Left ventricle myocardium inferior (tissue), 1 donor: ENCODE measurements at places on chromosomes 12 and 14. TPM values are rescaled to one million over a fixed set of nuclear protein-coding genes. Genes with fewer than 3 reads are reported as not detected.

DNA sequence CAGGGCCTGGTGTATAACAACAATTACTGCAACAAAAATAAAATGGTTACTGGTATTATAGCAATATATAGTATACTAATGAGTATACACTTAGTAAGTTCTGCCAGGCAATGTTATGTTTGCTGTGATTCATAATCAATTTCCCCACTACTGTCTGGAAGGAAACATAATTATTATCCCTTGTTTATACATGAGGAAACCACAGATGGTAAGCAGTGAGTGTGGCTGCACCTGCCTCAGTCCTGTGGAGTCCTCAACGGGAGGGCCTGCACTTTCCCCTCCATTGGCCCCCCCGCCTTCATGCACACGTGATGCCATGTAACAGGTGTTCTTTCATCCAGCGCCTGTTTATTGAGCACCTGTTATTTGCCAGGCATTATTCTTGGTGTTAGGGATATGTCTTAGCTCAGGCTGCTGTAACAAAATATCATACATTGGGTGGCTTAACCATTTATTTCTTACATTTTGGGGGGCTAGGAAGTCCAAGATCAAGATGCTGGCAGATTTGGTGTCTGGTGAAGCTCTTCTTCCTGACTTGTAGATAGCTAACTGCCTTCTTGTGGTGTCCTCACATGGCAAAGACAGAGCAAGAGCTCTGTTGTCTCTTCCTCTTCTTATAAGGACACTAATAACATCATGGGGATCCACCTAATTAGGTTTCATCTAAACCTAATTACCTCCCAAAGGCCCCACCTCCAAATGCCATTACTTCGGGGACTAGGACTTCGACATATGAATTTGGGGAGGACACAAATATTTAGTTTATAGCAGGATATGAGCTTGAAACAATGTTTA is 59.5 kb upstream of the CHGA start:
- no peak for DNase-seq

- no peak for DNase-seq
Measured at GRCh38 chr12:64082116-64082515, 140.0 kb downstream of the KICS2 start.

- DNase-seq: no peak
Measured at GRCh38 chr12:9742661-9743060, 9.8 kb upstream of the CLECL1 start.

- no peak for DNase-seq
Measured at GRCh38 chr14:104515059-104515810, 64.3 kb upstream of the C14orf180 start.

DNA sequence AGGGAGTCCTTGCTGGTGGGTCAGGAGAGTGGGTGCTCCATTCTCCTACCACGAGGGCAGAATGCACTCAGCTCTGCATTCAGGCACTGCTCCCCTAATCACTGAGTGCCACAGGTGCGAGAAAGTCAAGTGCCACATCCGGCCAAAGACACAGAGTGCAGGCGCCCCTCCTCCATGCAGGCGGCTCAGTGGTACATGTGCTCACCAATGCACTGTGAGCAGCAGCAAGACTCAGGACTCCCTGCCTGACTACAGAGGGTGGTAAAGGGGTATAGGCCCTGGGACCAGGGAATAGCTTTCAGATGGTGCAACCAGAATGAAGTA is 32.9 kb downstream of the ZFYVE21 start:
- DNase-seq: no peak

DNA sequence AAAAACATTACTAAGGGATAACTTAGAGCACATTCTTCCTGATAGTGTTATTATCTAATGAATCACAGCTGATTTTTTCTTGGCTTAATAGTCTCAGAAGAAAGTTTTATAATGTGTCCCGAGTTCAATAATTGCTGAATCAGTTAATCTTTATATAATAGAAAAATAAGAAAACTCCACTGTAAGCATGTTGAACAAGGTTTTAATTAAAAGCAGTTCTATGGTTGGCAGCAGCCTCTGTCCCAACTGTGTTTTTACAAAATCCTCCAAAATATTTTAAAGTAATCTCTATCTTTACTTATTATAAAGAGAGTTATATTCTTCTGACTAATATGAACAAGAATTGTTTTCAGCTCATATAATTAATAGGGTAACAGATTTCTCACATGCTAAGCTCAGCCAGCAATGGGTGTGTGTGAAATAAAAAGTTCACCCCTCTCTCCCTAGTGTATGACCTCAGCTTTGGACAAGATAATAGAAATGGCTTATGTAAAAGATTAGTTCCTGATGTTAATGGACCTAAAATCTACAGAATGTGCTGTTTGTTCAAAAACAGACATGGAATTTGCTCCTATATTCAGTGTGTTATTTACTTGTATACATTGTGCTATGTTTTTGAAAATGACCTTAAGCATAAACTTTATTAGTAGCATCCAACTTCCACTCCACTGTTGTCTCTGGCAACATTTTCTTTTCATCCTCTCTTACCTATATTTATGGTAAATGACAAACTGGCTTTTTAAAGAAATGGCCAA is 67.1 kb upstream of the DCN start:
- no peak for DNase-seq

- DNase-seq: peak; percentile 57
Measured at GRCh38 chr14:75295061-75295461, 16.4 kb downstream of the FOS start.

DNA sequence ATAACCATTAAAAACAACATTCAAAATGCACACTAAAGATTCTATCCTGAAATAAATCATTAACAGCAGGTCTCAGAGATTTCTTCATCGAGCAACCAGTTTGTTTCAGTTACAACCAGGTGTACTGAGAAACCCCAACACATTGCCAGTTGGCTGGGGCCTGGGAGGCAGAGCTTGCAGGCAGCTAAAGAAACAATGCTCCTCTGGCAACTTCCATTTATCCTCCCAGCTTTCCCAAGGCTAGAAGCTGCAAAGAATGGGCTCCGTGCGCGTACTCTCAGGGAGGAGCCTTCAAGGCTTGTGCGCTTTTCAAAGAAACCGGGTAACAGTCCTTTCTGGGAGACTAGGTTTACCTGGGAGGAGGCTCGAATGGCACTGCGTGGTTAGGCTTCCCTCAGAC is 181.6 kb downstream of the MSRB3 start:
- no peak for DNase-seq

- no peak for DNase-seq
Measured at GRCh38 chr12:50581226-50582184, 76.7 kb downstream of the DIP2B start.

The ADGRD1 gene
- total RNA-seq: 99.5 TPM

DNA sequence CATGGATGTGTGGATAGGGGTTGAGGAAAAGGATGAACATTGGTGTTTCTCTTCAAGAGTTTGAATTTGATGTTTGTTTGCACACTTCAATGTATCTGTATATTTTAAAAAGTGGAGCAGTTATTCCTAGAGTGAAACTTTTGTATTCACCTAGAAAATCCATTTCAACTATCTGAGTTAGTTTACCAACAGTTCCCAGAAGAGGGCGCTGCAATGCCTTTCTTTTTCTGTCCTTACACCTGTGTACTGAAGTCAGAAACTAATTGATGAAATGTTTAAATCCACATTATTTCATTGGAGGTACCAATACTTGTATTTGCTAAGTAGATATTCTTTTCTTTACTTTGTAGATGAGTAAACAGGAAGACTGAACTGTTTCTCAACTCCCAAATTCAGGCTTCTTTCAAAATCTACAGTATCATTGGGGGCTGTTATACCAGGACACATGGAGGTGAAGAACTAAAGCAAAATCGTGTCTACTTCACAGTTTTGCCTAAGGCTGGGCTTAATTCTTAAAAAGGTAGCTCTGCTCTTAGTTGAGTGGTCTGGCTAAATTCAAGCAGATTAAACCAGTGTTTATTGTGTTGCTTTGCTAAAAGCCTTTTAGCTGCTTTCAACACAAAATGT is 26.6 kb upstream of the KLRB1 start:
- DNase-seq: no peak

- no peak for DNase-seq
Measured at GRCh38 chr12:69385038-69385437, 25.5 kb downstream of the YEATS4 start.

- no peak for DNase-seq
Measured at GRCh38 chr12:131012279-131013069, 58.8 kb downstream of the ADGRD1 start.

- no peak for DNase-seq
Measured at GRCh38 chr12:116520801-116521471, 38.2 kb upstream of the MAP1LC3B2 start.

The COX8C gene
- total RNA-seq: 1.3 TPM

- no peak for DNase-seq
Measured at GRCh38 chr14:64760146-64760755, 56.0 kb downstream of the PLEKHG3 start.

The SGPP1 gene
- 4.6 TPM for total RNA-seq

The EMP1 gene
- total RNA-seq: 90.5 TPM

The C14orf39 gene
- not detected for total RNA-seq

The BCL11B gene
- total RNA-seq: 0.11 TPM

The KLRK1 gene
- total RNA-seq: 0.36 TPM

The LRRC10 gene
- 43.8 TPM for total RNA-seq

DNA sequence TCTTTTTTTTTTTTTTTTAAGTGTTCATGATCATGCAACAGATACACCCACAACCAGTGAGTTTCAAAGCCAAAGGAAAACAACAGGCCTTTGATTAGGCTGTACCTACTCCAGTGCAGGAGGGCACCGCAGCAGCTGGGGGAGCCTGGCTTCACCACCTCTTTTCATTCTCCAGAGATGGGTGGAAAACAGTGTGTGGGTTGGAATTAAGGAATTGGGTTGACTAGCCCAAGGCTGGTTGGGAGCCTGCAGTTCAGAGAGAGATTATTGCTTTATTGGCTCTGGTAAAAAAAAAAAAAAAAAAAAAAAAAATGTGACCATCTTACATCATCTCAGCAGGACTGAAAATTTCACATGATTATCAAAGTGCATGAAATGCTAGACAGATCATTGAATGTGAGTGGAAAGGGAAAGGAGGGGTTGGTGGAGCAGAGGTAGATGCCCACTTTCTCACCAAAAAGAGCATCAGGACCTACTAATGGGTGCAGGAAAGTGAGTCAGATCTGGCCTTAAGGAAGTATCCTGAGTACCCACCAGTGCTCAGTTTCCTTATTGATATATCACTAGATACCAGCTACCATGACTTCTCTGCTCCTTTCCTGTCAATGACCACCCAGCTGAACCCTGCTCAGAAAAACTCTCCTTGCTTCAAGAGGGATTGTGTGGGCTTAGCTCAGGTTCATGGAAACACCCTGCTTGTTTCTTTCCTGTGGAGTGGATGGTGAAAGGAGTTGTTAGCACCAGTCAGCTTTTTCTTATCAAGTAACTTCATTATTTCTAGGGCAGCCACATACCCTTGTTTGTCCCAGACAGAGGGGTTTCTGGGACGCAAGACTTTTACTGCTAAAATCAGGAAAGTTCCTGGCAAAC is 54.8 kb upstream of the DYRK2 start:
- DNase-seq: no peak

The KRT74 gene
- 0.14 TPM for total RNA-seq

DNA sequence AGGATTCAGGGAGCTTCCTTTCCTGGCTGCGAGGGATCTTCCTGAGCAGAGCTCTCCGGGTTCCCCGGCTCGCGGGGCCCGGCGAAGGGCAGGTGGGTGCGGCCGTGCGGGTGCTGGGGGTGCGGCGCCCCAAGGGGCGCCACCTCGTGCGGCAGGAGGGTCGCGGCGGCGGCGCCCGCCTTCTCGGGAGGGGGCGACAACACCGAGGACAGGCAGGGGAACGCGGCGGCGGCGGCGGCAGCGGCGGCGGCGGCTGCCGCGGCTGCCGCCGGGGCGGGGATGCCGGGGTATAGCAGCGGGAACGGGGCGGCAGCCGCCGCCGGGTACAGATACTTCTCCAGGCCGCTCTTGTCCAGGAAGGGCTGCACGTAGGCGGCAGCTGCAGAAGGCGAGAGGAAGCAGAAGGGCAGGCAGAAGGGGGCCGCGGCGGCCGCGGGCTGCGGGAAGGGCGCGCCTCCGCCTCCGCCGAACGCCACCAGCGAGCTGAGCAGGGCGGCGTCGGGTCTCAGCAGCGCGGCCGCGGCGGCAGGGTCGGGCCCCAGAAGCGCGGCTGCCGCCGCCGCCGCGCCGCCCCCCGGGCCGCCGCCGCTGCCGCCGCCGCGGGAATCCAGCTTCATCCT is 2.7 kb downstream of the BHLHE41 start:
- peak; percentile 40 for DNase-seq

DNA sequence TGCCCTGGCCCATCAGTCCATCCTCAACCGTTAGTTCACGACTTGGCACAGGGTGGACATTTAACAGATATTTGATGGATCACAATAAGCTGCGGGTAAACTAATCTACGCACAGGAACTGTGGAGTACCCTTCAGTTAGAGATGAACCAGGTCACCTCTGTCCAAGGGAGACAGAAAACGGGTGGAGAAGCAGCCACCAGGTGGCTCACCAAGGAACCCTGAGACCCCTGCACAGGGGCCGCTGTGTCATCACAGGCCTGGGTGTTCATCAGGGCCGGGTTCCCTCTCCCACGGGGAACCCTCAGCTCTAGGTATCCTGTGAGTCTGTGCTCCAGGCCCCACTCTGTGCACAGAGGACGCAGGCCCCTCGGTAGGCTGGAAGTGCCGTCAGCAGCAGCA is 122.2 kb downstream of the PIWIL1 start:
- no peak for DNase-seq

DNA sequence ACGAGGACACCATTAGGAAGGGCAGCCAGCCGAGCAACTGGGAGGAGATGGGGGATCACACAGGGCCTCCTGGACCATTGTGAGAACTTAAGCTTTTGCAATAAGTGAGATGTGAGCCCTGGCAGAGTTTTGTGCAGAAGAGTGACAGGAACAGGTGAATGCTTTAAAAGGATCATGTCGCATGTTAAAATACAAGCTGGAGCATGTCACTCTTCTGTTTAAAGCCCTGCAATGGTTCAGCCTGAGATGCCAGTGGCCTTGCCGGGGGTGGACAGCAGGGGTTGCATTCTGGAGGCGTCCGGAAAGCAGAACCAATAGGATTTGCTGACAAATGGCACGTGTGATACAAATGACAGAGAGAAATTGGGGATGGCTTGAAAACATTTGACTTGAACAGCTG is 137.5 kb upstream of the RFLNA start:
- DNase-seq: no peak

GRCh38 chr14:53368711-53369201 is 215.6 kb upstream of the DDHD1 start:
- no peak for DNase-seq

The SERPINA12 gene
- not detected for total RNA-seq

DNA sequence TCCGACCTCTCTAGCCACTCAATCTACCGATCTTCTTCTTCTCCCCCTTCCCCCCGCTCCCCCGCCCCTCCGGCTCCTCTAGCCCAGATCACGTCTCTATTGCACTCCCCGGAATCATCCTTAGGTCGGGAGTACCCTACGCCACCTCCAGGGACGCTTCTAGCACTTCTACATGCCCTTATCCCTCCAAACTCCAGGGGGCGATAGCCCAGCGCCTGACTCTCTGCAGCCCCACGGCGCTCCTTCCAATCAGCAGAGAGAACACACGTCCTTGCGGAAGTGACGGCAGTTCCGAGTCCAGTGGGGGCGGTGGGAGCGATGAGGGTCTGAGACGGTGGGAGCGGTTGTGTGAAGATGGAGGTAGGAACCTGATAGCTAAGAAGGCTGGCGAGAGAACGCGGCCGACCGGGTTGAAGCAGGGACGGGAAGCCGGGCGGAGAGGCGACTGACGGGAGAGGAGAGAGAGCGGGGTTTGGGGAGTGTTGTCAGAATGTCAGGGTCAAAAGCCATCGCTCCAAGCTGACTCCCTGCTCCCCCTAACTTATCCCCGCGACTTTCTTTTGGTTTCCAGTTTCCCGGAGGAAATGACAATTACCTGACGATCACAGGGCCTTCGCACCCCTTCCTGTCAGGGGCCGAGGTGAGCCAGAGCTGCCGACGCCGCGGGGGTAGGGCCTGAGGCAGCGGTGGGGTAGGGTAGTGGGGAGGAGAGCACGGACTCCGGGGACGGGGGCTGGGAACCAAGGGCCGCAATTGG is at the start of the genes RAB2B and TOX4:
RAB2B (minus strand) TSS at position 35 of the 757 bp plus-strand sequence. CDS start 87 bp downstream, outside the sequence.
TOX4 (plus strand) TSS at position 271 of the 757 bp plus-strand sequence; CDS start at position 355, 84 bp downstream.
- peak; percentile 94 for DNase-seq
